ENCODE measurements at places on chromosomes 5 and 9. TPM values are rescaled to one million over a fixed set of nuclear protein-coding genes. Genes with fewer than 3 reads are reported as not detected.

- no peak overlapping the region for H3K27ac ChIP-seq
- no peak overlapping the region for H3K4me3 ChIP-seq
- no peaks in the 10 kb centered on the region for H3K36me3 ChIP-seq
- DNase-seq = no peak
Measured at GRCh38 chr9:79387101-79387835, 184.5 kb upstream of the TLE4 start.

Gene SPATA31D4
- not detected for total RNA-seq

Gene RXRA
- total RNA-seq = 41.5 TPM

Gene NUDT12
- 19.0 TPM for total RNA-seq

Gene IL3
- not detected for total RNA-seq

GRCh38 chr5:31116466-31117031, 76.9 kb upstream of the CDH6 start:
- H3K4me1 ChIP-seq = no peaks in the 10 kb centered on the region
- H3K4me3 ChIP-seq = no peak overlapping the region
- no peaks in the 10 kb centered on the region for H3K36me3 ChIP-seq

Gene SHROOM1
- 23.0 TPM for total RNA-seq

Gene NR5A1
- not detected for total RNA-seq

DNA sequence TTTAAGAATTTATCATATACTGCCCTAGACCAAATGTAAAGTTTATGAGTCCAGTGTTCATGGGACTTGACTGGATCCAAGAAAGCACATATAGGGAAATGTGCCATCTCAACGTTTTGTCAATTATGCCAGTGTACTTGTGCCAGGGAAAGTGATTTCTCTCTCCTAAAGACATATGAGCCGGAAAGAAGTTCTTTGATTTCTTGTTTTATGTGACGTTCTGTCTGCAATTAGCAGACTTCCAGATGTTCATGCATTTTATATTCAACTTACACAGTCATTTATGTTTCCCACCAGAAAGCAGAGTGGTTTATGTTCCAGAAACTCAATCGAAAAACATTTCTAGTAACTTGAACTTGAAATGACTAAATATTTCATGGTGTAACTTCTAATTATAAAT, 203.8 kb downstream of the FAM170A start:
- H3K4me1 ChIP-seq = no peaks in the 10 kb centered on the region
- no peaks in the 10 kb centered on the region for H3K36me3 ChIP-seq
- no peak for DNase-seq
